Small intestine (tissue), 16 donors: ENCODE measurements at places on chromosomes 2 and 18.

- DNase-seq = no peak
Measured at GRCh38 chr2:16402891-16403290, 262.7 kb downstream of the CYRIA start.

DNA sequence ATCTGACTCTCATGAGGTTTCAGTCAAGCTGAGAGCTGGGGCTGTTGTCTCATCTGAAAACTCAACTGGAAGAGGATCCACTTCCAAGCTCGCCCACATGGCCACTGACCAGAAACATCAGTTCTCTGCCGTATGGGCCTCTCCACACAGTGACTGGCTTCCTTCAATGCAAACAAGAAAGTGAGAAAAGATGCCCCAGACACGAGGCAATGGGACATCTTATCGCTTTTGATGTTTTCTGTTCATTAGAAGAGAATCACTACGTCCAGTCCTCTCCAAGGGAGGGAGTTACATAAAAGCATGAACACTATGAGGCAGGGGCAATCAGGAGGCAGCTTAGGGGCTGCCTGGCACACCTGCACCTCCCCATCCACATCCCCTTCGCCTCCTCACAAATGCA, 307.1 kb upstream of the EPAS1 start:
- no peak for DNase-seq

DNA sequence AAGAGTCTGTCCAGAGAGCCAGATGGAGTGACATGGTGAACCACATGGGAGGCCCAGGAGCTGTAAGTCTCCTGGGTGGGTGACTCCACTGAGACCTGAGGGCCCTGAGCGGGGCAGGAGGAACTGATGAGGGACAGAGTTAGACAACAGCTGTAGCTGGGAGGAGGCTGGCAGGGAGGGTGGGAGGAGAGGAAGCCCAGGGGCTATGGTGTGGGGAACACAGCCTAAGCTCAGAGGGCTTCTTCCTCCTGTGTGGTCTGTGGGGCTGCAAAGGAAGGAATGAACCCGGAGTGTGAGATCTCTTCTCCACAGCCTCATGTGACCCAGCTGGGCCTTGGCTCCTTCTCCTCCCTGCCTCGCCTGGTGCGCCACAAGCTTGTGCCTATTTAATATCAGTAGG, 395.6 kb upstream of the HS6ST1 start:
- no peak for DNase-seq

- no peak for DNase-seq
Measured at GRCh38 chr2:70817284-70817954, 3.0 kb downstream of the CLEC4F start.
